RKO (cell line): ENCODE measurements at places on chromosomes 12 and 14.

DNA sequence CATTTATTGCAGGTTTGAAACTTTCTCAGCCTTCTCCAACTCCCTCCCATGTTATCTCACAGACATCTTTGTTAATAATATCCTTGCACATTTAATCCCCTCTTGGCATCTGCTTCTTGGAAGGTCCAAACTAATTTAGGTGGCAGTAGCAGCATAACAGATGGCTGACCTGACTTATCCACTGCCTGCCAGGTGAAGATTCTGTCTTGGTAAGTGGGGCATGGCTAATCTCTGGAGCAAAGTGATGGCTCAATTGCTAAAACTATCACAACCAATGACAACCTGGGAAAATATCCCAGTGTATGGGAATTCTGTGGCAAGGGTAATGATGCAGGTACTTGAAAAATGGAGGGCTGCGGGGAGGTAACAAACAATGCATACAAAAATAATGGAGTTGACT, 58.2 kb upstream of the ALG10B start:
- no peak for DNase-seq

- DNase-seq = no peak
Measured at GRCh38 chr12:40123496-40123895, 17.6 kb upstream of the SLC2A13 start.

DNA sequence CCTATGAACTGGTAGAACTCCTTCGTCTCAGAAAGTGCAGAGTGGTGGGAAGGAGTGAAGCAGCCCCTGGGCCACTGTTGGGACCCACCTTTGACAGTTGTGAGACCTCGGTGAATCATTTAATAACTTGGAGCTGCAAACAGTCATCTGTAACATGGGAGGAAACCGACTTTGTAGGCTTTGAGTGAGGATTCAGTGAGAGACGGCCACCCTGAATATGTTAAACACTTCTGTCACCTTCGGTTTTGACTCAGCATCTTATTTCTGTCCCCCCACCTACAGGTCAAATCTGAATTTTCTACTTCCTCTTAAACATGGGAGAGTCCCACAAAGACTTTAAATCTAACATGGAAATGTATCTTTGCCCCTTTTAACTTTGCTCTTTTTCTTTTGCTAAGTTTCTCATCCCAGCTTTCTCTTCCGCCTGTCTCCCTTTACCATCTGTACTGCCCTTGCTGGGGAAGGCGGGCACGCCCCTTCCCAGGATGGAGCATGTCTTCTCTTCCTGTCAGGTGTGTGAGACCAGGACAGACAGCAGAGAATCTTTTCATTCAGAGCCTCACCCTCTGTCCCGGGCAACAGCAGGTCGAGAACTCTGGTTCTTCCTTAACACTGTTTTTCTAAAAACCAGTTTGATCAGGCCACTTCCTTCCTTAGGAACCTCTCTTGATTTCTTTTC, 37.1 kb downstream of the ZC3H14 start:
- DNase-seq = no peak

GRCh38 chr12:67151886-67152285, 117.3 kb upstream of the CAND1 start:
- no peak for DNase-seq

GRCh38 chr12:96510306-96510764, 21.0 kb downstream of the CFAP54 start:
- no peak for DNase-seq
